SK-N-DZ (cell line): ENCODE measurements at places on chromosomes 3 and 15.

DNA sequence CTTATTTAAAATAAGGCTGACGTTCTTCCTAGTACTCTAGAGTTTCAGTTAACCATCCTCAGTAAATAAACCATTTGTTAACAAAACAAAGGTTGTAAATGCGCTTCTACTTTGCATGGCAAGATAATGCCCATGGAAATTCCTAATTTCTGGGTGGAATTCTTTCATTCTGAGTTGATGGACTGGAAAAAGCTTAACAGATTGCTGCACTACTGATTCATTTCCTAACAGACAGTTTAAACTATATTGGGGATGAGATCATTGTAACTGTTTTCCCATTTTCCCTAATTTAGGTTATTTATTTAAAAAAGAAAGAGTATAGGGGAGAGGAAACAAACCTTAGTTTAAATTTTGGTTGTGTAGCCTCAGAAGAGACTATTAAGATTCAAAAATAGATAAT lies 342.2 kb downstream of the NLGN1 start:
- DNase-seq = no peak

DNA sequence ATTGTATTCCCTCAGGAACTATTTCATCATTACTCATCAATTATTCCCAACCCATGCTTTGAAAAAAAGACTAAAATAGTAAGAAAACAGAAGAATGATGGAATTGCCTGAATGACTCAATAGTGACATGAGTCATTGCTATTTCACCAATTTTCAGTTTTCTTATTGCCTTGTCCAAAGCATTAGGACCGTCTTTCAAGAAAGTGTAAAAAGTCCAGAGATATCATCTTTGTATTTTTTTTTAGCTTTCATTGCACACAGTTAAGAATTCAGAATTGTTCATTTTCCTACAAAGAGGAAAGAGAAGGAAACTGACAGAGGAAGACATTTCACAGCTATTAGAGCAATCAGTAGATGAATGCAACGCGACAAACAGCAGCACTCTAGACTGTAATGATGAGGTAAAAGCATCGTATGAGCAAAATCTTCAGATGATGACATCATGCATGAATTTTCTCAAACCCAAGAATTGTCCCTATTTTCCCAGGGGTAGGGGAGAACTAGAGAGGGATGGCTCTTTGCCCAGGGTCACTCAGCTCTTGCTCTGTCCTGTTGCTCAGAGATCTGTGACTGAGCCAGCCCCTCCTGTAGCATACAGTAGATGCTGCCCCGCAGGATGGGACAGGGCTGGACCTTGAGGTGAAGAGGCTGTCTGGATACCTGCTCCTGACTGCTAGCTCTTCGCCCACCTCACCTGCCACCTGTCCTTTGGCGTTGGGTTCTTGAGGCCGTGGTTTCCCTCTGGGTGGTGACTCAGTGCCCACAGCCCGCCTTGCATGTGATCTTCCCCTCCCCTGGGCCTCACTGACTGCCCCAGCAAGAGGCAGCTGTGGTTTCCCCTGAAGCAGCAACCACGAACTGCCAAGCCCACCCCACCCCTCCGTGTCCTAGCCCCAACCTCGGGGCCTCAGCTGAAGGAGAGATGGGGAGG lies 84.8 kb downstream of the PPCDC start:
- no peak for DNase-seq

- DNase-seq = no peak
Measured at GRCh38 chr3:61547625-61548024, 13.7 kb upstream of the PTPRG start.

- DNase-seq = no peak
Measured at GRCh38 chr3:196659901-196660351, 20.4 kb downstream of the NRROS start.

DNA sequence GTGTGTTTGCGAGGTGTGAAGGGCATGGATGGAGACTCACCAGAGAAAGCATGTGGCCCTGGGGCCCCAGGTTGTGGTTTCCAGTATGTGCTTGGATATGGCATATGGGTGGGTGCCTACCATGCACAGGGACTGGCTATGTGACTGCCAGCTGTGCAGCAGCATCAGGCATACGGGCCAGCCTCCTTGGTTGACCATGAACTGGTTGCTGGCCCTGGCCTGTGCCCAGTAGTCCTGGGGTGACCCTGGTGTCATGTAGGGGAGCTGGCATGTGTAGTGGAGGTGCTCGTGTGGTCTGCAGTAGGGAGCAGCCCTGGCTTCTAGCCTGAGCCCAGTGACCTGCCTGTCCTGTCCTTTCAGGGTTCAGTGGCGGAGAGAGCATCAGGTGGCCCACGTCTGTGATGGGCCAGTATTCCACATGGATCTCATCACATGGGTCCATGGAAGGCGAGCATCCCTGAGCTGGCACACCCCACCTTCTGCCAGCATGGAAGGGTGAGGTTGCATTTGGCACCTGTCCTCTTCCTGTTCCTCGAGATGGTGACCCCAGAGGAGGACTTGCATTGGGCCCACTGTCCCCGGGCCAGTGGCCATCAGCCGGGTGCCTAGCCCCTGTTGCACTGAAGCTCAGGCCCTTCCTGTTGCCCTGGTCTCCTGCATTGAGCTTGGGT lies 228.9 kb downstream of the SNRPN start:
- DNase-seq = no peak
